ENCODE measurements at places on chromosomes 5 and 9. TPM values are rescaled to one million over a fixed set of nuclear protein-coding genes. Genes with fewer than 3 reads are reported as not detected.

Gene MTAP
- total RNA-seq, result 32.2 TPM

DNA sequence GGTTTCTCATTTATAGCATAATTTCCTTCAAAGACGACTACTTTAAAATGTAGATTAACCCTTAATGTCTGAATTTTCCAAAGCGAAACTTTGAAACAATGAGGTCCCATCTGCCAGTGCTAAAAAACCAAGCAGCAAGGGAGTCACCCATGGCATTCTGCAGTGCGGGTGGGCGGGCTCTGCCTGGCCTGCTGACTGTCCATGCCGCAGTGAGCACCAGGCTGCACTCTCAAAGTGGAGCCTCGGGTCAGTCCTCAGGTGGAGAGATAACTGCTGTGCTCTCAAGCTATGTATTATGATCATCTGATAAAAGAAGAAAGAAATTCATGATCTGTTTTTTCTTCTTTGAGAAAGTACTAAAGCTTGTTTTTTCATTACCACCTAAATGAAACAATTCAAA, 581.6 kb downstream of the CETN3 start:
- no peak for DNase-seq

DNA sequence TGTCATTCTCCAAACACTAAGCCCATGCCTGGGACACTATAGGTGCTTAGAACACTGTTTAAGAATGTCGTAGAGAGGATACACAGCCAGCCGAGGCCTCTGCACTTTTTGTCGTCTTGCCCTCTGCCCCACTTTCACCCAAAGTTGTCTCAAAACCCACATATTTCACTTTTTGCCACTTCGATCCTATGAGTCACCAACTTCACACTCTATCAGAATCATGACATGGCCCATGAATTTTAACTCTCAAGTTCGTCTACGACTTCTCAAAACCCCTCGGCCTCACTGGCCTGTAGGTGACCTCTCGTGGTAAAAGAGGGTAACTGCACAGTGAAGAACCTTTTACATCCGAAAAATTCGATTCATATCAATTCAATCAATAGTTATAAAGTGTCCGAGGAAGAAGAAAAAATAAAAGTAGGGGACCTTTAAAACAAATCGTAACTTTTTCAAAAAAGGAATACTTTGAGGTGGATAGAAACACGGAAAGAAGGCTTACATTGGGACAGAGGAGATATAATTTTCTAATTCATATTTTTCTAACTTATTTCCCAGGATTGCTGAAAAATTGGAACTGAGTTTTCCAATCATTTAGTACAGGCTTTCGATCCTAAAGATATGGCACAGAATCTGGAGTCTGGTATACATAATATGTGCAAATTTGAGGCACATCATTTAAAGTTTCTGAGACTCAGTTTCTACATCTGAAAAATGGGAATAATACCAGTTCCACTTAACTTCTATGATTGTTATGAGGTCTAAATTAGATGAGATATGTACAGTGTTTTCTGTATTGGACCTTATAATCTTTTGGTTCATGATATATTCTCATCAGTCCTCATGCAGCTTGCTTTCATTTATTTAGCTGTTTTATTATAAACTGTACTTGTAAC, 122.6 kb downstream of the APBA1 start:
- no peak for DNase-seq

GRCh38 chr9:80496901-80497556, 925.3 kb downstream of the TLE4 start:
- DNase-seq, result no peak

GRCh38 chr9:94173632-94174031, 85.5 kb upstream of the ZNF169 start:
- no peak for DNase-seq

GRCh38 chr9:111730937-111731567, 63.7 kb downstream of the SHOC1 start:
- DNase-seq, result peak; percentile 22
